ENCODE measurements at places on chromosomes 3 and 15. TPM values are rescaled to one million over a fixed set of nuclear protein-coding genes. Genes with fewer than 3 reads are reported as not detected.

The SMC4 gene
- total RNA-seq: 43.2 TPM

The ACTC1 gene
- total RNA-seq: not detected

The CSNK1G1 gene
- 20.6 TPM for total RNA-seq

The RBP2 gene
- total RNA-seq: not detected

The CD200R1L gene
- total RNA-seq: under 0.01 TPM

The ASB14 gene
- total RNA-seq: not detected

The CCR9 gene
- not detected for total RNA-seq

The LDHAL6B gene
- total RNA-seq: not detected

The RASGRF1 gene
- total RNA-seq: under 0.01 TPM

The GP5 gene
- 0.14 TPM for total RNA-seq

The CHRM5 gene
- under 0.01 TPM for total RNA-seq
